HCEC 1CT (cell line): ENCODE measurements at places on chromosomes 4 and X.

- no peak for DNase-seq
Observed at GRCh38 chrX:153635788-153636668, 11.0 kb upstream of the DUSP9 start.

GRCh38 chr4:47012676-47013075 lies 18.7 kb upstream of the GABRB1 start:
- no peak for DNase-seq

DNA sequence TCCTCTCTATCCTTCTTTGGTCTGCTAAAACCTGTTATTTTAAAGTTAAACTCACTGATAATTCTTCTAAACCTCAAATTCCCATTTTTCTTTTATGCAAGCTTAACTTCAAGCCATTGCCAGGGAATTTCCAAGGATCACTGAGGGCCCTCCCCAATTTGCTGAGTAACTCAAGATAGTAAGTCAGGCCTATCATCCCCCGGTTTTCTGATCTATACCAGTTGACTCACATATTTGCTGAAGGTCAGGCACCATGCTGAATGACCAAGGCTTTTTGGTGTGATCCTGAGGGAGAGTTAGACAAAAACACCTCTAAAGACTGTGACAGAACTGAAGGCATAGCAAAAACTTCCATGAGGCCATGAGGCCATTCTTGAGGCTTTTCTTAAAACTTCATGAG lies 1301.9 kb downstream of the PCDH7 start:
- DNase-seq = no peak

GRCh38 chrX:131199091-131199490 lies 90.0 kb downstream of the IGSF1 start:
- DNase-seq = no peak

GRCh38 chr4:85149676-85150075 lies 183.2 kb upstream of the WDFY3 start:
- peak; percentile 67 for DNase-seq

DNA sequence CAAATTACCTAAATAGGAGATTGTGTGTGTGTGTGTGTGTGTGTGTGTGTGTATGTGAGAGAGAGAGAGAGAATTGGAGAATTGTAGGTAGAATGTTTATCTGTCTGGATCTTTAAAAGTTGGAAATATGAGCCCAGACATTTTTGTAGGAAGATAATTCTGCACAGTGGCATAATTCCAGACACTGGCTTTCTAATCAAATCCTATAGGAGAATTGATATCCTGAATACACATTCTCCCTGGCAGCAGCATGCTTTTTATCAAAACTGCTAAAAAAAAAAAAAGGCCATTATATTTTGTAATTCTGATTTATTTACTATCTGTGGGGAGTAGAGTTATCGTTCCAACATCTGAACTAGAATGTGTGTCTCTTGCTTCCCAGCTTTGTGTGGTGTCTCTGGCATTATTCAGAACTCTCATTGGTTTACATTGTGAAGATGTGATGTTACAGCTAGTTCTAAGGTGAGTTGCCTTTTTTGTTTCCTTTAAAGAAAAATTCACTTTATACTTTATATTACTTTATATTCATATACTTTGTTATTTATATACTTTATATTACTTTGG lies 122.4 kb downstream of the GATB start:
- no peak for DNase-seq

GRCh38 chr4:138259824-138260223 lies 17.7 kb upstream of the SLC7A11 start:
- DNase-seq = peak; percentile 51

- DNase-seq = no peak
Observed at GRCh38 chr4:16461362-16461761, 235.1 kb upstream of the TAPT1 start.

DNA sequence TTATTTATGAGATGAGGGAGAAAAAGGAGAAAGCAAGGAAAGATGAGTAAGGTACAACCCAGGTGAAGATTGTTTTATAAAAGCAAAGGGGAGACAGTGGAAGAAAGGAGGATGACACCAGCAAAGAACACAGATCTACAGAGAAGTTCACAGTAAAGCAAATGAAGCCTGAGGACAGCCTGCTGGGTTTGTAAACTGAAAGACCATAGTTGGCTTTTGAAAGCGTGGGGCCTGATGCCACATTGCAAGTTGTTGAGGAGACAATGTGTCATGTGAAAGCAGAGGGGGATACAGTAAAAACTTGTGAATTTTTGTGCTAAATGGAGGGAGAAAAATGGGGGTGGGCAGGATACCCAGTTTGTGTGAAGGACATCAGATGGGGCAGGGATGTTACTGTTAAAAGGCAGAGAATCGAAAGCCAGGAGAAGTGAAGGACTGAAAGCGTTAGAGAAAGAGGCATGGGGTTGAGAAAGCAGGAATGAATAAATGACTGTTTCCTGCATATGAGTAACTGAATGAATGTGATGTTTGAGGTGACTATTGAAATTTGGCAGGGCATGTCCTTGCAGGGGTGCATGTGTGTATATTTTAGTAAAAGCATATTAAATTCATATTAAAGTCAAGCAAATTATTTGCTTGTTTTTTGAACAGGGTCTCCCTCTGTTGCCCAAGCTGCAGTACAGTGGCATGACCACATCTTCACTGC lies 69.6 kb downstream of the SPRY1 start:
- DNase-seq = no peak

- DNase-seq = no peak
Observed at GRCh38 chrX:137428766-137429591, 136.9 kb upstream of the ZIC3 start.

DNA sequence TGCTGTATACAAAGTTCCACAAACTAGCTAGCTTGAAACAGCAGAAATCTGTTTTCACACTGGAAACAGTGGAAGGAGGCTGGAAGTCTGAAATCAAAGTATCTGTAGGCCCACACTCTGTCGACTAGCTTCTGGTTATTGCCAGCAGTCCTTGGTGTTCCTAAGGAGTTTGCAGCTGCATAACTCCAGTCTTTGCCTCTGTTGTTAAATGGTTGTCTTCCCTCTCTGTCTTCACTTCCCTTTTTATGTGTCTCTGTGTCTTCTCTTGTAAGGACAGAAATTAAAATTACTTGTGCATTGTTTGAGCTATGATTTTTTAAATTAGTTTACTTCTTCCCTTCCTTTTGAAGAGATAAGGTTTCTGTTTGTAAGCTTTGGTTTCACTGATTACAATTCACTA lies 8.2 kb downstream of the MTHFD2L start:
- no peak for DNase-seq

GRCh38 chr4:102493257-102493656 lies 7.9 kb upstream of the NFKB1 start:
- no peak for DNase-seq
